Stimulated activated CD8-positive, alpha-beta memory T cell treated with anti-CD3 and anti-CD28 coated beads, Interleukin-15, amount 100 ng/mL, for 1 hour (primary cell): ENCODE measurements at places on chromosomes 4 and X.

DNA sequence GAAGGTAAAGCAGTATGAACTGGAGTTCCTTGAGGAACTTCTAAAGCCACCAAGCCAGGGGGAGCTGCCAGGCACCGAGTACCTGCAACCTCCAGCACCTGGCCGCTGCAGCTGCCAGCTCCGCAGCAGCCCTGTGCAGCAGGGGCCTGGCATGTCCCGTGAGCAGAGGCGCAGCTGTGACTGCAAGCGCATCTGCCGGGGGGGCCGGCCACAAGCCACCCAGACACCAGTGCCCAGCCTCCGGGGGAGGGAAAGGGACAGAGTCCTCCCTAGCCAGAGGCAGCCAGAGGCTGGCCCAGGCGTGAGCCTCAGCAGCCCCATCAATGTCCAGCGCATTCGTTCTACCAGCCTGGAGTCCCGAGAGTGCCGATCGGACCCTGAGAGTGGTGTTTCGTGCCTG lies 26.6 kb upstream of the PRPS1 start:
- DNase-seq, result no peak

- no peak for DNase-seq
These were observed at the start of gene ABCG2 for GRCh38 chr4:88158489-88159228. ABCG2 (minus strand) TSS chr4:88158639; CDS start chr4:88139995, 18,644 bp downstream.

DNA sequence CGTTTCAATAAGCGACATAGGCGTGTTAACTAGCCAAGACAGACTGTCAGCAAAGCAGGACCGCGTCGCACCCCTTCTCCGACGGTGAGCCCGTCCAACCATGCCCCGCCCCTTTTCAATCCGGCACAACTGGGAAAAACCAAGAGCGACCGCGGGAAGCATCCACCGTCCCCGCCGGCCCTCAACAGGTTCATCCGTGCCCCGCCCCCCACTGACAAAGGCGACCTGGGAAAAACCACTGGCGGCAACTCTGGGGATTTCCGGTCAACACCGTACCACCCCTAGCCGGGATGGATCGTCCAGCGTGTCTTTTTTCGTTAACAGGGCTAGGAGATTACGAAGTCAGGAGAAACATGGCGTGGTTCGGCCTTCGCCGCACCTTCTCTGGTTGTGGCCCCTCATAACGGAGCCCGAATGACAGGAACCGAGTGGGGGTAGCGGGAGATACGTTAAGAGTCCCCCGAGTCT lies 377 bp downstream of the TIMM17B start:
- DNase-seq, result no peak

DNA sequence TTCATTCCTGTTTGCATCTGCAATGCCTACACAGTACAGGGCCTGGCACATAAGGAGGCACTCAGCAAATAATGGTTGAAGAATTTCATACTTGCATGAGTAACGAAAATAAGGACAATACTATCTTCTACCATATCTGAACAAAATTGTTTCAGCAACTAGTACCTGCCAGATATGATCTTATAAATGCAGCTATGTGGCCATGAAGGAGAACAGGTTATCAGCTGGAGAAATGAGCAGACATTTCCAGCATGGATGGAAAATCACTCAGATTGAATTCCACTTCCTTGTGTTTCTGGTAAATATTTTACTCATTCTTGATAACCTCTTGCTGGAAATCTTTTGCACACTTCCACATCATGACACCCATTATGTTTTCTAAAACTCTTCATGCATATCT lies 204.0 kb downstream of the ADAMTS3 start:
- DNase-seq, result no peak

DNA sequence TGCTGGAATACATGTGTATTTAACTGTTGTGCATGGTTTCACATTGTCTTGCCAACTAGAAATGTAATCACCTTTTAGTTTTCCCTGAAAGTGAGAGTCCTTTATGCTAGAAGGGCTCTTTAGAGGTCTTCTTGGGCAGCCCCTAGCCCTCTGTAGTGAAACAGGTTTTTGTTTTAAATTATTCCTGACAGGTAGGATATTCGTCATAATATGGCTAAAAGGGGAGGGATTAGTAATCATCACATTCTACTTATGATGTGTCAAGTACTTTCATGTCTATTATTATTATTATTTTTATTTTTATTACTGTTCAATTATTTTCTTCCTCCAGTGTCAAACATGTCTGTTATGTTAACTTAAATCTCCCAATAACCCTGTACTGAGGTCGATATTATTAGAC lies 35.5 kb downstream of the MSN start:
- no peak for DNase-seq

- no peak for DNase-seq
These were observed 21.9 kb downstream of the L1CAM start for GRCh38 chrX:153864101-153864500.

DNA sequence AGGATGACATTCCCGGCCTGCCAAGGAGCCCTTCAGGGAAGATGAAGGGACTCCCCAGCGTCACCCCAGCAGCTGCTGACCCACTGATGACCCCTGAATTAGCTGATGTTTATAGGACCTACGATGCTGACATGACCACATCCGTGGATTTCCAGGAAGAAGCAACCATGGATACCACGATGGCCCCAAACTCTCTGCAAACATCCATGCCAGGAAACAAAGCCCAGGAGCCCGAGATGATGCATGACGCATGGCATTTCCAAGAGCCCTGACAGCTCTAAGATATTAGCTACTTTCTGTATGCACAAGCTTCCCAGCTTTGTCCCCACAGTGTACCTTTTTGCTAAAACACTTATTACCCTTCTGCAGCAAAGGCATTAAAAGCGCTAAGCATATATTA lies 14.4 kb downstream of the AMBN start:
- DNase-seq, result no peak

DNA sequence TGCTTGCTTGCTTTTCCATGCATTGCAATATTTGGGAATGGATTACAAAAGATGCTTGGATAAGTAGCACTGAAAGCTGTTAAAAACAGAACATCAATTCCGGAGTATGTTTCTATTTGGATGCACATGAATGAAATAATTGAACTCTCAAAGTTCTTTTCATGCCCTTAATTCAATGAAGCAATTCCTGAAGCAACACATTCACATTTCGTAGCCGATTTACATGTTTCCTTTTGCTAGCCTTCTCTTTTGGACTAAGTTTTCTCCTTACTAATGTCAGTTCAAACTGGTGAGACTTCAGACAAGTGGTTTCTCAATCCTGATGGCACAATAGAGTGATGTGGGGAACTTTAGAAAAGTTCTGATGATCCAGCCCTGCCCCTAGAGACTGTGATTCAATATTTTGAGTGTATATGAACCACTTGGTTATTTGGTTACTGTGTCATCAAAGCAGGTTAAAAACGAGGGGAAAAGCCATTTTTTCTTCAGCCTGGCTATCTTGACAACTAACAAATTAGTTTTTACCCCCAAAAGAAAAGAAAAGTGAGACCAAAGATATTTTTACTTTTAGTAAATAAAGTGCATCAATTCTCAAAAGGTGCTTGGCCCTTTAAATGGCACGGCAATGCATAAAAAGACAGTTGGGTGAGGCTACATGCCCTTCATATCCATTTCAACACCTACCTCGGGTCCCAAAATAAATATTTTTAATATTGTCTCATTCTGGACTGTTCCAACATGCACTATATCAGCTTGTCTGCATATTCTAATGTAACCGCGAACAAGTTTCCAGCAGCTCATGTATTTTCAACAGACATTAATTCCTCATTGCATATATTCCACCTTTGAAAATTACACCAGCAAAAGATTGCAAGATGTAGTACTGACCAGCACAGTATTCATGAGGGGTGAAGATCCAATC lies 90.1 kb upstream of the RPL34 start:
- no peak for DNase-seq

GRCh38 chr4:21476757-21477156 lies 471.8 kb downstream of the KCNIP4 start:
- no peak for DNase-seq
